OCI-LY7 (cell line): ENCODE measurements at places on chromosomes 2 and 18.
A peak's percentile ranks its signal among the peaks of the same experiment; 100 is the strongest.

- no peak for DNase-seq
These were observed 864.0 kb upstream of the ZEB2 start for GRCh38 chr2:145383961-145384360.

DNA sequence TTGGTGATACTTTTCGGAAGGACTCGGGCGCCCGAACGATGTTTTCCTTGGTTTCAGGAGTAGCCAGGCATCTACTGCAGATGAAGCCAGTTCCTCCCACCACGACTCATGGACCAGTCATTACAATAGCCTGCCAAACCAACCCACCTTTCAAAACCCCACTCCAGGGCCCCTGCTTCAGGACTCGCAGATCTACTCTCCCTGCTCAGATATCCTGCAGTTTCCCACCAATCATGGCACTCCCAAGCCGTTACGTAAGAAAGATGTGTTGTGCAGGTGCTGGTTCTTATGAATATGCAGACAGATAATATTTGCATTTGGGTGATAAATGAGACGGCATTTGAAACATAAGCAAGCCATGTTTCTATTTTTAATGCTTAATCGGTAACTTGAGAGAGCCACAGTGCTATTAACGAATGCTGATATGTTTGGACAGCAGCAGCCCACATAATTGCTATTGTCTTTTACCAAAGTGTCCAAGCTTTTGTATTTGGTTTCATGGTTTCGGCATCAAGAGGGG lies 3.5 kb upstream of the CYS1 start:
- DNase-seq: peak; percentile 27

GRCh38 chr2:58535182-58535581 lies 294.1 kb upstream of the FANCL start:
- no peak for DNase-seq

- DNase-seq: no peak
These were observed 64.0 kb upstream of the PMAIP1 start for GRCh38 chr18:59835605-59836379.

DNA sequence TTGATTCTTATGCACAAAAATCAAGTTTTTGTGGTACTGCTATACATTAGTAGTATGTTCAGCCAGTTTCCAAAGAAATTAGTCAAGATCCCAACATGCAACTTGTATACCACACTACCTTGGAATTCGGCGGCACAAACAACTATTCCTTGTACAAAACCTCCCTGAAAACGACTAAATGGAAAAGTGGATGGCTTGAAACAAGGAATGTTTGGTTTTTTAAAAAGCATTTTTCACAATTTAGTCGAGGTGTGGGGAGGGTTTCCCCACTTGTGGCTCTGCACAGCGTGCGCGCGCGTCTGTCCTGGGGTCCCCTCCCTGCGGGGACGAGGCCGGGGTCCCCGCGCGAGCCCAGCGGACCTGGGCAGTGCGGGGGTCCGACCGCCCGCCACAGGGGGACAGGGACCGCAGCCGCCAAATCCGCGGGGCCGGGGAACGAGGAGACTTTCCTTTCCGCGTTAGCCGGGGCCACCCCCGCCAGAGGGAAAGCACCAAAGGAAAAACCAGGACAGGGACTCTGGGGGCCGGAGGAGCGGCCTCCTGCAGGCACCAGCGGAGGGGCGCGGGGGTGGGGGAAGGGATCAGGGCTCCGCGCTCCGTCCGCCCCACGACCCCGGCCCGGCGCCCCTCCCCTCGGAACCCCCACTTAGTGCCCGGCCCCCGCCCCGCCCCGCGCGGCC lies 534 bp upstream of the SOCS6 start:
- DNase-seq: no peak

- no peak for DNase-seq
These were observed 725 bp upstream of the ANKRD53 start for GRCh38 chr2:70977605-70978205.

DNA sequence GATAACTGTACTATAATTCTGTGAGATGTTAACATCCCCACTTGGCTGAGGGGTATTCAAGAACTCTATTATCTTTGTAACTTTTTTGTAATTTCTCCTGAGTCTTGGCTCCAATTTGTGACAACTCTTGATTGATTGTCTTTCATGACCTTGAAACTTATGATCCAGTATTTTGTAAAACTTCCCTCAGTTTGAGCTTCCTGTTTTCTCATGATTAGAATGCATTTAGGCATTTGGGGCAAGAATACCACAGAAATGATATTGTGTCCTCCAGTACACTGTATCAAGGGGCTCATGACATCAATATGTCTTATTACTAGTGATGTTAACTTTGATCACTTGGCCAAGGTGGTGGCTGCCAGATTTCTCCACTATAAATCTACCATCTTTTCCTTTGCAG lies 37.4 kb downstream of the PNO1 start:
- no peak for DNase-seq

GRCh38 chr2:118968961-118969733 lies 27.2 kb downstream of the MARCO start:
- DNase-seq: no peak

GRCh38 chr2:74249406-74250122 lies 51.1 kb downstream of the MTHFD2 start:
- DNase-seq: no peak

DNA sequence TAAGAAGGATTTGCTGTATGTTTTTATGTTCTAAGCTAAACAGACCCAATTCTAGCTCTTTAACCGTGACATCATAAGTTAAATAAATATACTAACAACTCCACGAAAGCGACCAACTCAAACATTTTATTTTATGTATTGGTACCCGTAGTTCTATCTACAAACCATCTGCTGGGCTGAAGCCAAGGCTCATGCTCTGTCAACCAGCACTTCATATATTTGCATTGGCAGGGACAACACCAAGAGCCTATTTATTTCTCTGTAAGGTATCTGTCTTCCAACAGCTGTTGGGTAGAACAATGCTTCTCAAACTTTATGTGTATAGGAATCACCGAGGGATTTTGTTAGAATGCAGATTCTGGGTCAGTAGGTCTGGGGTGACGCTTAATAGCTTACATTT lies 64.5 kb downstream of the PID1 start:
- no peak for DNase-seq

GRCh38 chr2:233849607-233850271 lies 4.6 kb downstream of the HJURP start:
- DNase-seq: no peak

DNA sequence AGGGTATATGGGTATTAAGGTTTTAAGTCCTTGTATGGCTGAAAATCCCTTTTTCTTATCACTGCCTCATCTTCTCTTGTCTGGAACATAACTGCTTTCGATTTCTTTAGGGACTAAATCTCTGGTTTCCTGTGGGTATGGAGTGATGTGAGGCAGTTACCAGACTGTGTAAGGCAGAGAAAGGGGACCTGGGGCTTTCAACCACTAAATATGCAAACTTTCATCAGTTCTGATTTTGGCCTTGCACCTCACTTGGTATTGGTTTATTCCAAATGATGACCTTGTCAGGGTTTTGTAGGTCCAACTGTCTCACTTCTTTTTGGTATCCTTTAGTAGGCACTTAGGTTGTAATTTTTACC lies 9.3 kb downstream of the MAP4K4 start:
- DNase-seq: peak; percentile 72

GRCh38 chr2:26650713-26651469 lies 9.7 kb upstream of the CIB4 start:
- no peak for DNase-seq

GRCh38 chr18:37438417-37439180 lies 127.0 kb downstream of the CELF4 start:
- DNase-seq: no peak

DNA sequence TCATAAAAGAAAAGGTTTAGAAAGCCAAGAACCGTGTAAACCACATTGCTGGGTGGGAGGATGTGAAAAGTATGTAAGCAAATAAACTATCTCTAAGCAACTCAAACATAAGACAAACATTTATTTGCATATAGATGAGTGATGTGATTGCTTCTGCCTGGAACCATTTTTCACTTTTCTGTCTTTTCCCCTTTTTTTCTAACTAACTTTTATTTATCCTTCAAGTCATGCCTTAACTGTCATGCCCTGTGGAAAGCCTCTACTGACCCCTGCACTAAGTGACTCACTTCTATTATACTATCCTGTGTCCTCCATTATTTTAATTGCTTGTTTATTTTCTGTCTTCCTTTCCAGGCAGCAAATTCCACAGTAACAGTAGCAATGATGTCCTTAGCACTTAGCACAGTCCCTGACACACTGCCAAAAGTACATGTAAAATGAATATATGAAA lies 87.5 kb upstream of the CTAGE1 start:
- DNase-seq: no peak

DNA sequence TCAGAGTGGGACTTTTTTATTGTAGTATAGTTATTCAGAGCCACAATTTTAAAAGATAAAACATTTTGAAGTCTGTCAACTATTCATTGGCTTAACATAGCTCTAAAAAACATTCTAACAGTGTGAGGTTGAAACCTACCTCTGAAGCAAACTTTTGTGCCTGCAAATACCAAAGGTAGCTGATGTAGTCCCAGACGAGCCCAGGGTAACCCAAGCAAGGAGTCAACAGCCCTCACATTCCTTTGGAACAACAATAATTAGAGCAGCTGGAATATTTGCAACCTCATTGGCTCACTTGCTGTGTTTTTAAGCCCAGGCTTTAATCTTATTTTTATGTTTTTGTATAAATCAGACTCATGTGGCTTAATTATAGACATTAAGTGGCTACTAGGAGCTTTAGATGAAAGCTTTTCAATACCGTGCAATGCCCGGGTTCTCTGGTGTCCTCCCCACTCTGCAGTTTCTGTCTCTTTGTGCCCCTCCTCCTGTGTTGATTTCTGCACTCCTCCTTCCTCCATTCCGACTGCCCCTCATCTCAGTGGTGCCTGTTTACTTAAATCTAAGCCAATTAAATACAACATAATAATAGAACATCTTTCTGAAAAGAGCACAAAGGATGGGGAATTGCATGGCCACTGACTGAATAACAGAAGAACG lies 157.9 kb upstream of the UNC80 start:
- DNase-seq: no peak

DNA sequence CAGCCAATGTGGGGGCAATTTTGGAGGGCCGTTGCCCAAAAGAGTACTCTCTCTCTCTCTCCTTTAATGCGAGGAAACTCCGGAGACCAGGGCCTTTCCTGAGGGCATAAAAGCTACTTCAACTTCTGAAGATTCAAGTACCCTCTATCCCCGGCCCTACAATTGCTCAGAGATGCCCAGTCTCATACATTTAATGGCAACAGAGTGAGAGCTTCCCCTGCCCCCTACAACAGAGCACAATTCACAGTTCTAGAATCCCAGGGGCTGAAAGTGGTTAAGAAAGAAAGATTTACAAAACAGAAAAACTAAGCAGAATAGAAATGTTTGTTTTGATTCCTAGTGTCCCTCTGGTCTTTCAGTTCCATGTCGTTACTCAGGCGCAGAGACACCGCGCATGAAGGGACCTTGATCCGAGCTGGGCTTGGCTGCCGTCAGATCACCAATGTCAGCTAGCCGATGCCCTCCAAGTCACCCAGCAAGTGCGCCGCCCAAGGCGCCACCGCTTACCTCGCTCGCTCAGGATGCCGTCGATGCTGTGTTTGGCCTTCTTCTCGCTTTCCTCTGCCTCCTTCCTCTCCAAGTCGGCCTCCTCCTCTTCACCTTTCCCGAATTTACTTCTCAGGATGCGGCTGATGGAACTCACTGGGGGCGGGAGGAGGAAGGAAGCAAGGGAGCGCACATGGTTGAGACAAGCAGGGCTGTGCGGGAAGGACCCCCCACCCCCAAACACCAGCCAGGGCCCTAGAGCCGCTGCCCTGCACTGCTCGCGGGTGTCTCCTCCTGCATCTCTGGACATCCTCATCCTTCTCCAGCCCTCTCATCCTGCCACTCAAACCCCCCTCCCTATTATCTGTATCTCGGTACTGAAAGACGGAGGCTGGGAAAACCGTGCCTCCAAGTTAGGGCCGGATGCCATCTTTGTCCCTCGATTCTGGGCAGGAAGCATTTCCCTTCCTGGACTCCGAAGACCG lies 4.9 kb downstream of the PAX3 start:
- DNase-seq: no peak

DNA sequence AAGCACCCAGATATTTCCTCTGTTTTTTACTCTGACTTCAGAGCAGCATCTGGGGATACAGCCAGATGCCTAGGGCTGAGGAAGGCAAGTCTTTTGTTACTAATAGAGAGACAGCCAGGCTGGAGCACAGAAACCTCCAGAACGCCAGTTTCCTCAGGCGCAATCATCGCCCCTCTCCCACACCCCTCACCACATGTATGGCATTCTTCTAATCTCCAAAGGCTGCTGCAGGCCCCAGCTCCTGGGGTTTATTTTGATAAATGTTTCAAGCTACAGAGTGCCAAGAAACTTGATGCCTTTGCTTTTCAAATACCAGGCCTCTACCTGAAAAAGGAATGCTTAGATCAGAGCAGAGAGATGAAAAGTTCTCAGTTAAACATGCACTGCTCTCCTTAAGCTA lies 283.6 kb downstream of the RBM43 start:
- DNase-seq: no peak

GRCh38 chr2:179443180-179443579 lies 178.5 kb upstream of the SESTD1 start:
- no peak for DNase-seq

DNA sequence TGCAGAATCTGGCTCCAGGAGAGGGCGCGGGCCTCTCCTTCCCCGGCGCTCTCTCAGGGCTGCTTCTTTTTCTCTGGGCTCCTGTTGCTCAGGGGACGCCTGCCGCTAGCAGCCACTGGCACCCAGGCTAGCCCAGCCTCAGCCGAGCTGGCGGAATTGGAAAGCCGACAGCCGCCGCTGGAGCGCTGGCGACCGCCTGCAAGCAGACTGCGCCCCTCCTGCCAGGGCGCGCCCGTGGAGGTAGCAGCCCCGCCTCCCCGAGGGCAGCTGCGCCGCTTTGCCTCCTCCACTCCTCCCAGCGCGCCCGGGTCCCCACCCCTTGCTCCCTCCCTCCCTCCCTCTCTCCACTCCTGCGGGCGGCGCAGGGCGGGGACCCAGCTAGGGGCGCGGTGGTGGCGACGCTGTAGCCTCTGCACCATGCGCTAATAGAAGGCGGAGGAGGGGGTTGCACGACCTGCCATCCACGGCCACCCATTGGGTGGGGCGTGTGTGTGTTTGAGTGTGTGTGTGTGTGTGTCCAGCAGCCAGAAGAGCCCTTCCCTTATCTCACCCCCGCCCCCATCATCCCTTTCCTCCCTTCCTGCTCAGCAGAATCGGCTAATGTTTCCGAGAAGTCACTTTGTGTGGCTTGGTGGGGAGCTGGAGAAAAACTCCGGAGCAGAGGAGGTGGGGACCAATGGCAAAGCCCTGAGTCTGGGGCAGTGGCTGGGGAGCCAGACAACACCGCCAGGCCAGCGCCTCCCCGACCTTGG lies at the start of gene SCN9A:
TSS of gene SCN9A (minus strand) at position 209 of the 752 bp plus-strand sequence. CDS start 64,188 bp downstream, outside the sequence.
- no peak for DNase-seq

DNA sequence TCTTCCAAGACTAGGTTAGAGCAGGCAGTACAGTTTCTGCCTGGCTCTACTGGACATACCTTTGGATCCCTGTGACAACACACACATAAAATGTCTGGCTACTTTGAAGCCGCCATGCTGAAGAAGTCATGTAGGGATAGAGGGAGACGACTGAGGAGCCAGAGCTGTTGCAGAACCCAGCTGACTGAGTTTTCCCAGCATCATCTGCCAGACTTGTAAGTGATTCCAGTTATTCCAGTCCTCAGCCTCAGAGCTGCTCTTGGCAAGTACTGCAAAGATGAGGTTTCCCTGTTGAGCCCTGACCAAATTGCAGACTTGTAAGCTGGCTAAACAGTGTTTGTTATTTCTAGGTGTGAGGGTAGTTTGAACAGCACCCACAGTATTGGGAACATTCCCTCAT lies 31.5 kb upstream of the TSPYL6 start:
- no peak for DNase-seq

- no peak for DNase-seq
These were observed 1.4 kb downstream of the SLC14A1 start for GRCh38 chr18:45725336-45725735.

- DNase-seq: no peak
These were observed 29.0 kb upstream of the CAVIN2 start for GRCh38 chr2:191875859-191876258.
